ENCODE measurements at places on chromosomes 3 and 15.

DNA sequence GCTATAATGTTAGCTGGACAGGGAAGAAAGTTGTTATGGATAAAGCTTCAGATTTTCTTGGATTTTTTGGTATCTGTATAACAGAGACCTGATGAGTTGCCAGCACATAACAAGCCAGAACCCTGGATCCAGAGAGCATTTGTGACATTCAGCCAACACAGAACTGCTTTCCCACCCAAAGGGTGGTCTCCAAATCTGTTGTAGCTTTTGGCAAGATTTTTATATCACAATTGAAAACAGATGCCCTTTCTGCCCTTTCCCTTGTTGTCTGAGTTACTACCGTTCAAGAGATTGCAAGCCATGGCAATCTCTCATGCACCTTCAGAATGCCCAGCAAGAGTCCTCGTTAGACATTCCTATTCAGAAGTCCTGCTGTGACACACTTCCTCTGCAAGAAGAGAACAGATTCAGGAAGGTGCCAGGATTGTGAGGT lies 107.6 kb upstream of the FGF7 start:
- H3K36me3 ChIP-seq, result peaks cover 33% of the 10 kb centered on the region
- DNase-seq, result no peak
- no peaks in the 10 kb centered on the region for H3K4me1 ChIP-seq
- no peaks in the 10 kb centered on the region for H3K27me3 ChIP-seq

DNA sequence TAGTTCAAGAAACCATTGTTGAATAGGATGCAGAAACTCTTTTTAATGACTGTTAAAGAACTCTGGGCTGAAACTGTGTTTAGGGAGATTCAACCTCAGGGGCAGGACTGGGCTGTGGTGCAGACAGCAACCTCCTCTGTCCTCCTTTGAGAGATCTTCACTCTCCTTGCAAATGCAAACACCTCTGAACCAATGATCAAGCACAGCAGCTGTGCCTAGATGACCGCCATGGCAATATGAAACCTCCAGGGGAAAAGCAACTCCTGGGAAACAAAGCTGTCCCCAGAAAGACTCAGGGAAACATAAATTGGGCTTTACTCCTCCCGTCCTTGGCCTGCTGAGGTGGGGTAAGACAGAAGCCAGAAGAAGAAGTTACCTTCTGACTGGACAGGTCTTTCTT lies 52.6 kb downstream of the TBC1D2B start:
- H3K4me1 ChIP-seq, result no peaks in the 10 kb centered on the region
- H3K27me3 ChIP-seq, result no peaks in the 10 kb centered on the region
- H3K36me3 ChIP-seq, result peaks cover 28% of the 10 kb centered on the region

- H3K36me3 ChIP-seq, result peaks cover 18% of the 10 kb centered on the region
- peak; percentile 76 for DNase-seq
- peaks cover 2% of the 10 kb centered on the region for H3K4me1 ChIP-seq
These were observed 23.5 kb downstream of the ZNF80 start for GRCh38 chr3:114213627-114214541.

DNA sequence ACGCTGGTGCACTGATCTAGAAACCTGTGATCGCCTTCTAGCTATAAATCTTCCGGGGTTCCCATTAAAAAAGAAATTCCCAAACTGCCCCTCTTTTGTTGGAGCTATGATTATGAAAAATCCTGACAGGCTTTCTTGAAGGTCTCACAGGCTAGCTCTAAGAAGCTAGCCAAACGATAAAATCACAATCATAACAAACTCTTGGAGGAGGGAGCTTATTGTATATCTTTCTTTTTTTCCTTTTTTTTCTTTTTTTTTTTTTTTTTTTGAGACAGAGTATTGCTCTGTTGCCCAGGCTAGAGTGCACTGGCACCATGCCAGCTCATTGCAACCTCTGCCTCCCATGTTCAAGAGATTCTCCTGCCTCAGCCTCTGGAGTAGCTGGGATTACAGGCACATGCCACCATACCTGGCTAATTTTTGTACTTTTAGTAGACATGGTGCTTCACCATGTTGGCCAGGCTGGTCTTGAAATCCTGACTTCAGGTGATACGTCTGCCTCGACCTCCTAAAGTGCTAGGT lies 72.0 kb downstream of the MYO1E start:
- no peaks in the 10 kb centered on the region for H3K36me3 ChIP-seq
- peak; percentile 12 for DNase-seq
- H3K27ac ChIP-seq, result peak overlapping the region; percentile 90
